ENCODE measurements at places on chromosomes 2 and 18.

- no peak for DNase-seq
These were observed 20.7 kb downstream of the SLC14A2 start for GRCh38 chr18:45635893-45636509.

GRCh38 chr18:48011926-48012465 lies 81.5 kb upstream of the SMAD2 start:
- DNase-seq, result no peak

DNA sequence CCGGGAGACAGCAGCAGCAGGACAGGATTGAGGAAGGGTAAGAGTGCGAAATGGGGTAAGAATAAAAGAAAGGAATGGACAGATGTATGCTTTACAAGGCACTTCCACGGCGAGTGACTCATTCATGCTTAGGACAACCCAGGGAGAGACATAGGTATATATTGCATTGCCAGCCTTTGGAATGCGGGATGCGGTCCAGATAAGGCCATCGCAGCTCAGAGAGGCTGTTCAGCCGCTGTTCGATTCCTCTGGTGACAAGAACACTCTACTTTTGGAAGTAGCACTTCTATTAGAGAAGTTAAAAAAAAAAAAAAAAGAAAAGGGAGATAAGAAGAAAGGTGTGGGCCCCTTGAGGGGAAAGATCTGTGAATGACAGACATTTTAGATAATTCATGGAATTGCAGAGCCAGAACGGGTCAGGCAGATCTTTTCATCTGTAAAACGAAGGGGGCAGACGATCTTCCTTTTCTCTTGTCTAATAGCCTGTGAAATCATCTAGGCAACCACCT lies 819 bp upstream of the NCOA1 start:
- DNase-seq, result no peak

GRCh38 chr2:240731178-240731545 lies 39.5 kb downstream of the AQP12A start:
- DNase-seq, result no peak

DNA sequence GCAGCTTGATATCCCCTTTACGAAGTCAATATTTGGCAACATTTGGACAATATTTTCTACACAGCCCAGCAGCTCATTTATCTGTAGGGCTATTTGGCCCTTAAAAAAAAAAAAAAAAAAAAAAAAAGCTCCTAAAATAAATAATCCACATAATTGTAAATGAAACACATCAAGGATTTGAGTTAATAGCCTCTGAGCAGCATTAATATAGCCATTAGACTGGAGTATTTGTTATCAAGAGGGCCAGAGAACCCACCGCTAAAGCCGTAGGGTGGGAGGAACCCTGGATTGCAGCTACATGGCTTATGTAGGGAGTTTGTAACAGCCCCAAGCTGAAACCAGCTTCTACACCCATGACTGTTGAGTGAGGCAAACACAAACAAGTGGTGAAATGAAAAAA lies 84.5 kb downstream of the RNF152 start:
- DNase-seq, result no peak

DNA sequence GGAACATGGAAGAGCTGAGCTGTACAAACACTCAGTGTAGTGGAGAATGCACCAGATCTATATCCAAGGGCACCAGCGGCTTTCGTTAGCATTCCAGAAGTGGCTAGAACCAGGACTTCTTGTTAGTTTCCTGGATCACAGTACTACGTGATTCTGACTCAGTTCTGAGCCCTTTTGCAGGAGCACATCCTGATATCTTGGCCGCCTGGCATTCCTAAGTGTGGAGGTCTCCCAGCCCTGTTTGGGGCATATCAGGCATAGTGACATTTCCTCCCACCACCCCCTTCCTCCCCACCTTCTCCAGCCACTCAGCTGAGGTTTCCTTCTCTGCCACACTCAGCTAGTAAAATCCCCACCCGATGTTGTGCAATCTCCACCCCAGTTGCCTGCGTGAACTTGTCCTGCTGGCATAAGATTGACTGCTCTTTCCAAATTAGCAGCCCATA lies 63.4 kb downstream of the BMP10 start:
- DNase-seq, result no peak

DNA sequence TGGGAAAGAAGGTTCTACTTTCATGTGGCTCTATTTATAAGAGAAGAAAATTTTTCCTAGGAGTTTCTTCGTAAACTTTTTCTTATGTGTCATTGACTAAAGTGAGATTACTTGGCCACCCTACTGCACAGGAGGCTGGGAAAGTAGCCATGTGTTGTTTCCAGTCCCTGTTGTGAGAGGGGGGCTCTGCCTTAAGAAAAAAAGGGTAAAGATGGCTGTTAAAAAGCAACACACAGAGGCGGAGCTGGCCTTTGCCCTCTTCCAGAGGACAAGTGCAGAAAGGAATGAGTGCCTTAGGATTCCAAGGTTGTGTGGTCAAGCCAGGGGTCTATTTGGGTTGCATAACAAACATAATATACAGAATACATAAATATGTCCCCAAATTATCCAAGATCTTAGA lies 230.0 kb upstream of the CXCR4 start:
- DNase-seq, result no peak

- DNase-seq, result no peak
These were observed 9.2 kb downstream of the CMPK2 start for GRCh38 chr2:6856548-6856920.

DNA sequence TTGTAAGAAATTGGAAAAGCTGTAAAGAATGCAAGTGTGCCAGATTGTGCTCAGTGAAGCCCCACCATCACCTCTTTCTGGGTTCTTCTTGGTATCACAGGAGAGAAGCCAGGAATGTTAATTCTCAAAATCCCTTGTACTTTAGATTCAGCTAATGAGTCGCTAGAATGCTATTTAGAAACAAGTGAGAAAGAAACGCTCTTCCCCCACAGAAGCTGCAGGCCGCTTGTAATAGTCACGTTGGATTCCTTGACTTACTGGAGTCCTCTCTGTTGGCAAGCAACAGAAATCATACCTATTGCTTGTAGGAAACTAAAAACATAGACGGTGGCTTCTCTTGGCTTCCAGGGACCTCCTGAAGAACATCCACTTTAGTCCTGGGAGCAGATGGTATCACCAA lies 375.6 kb upstream of the LRATD1 start:
- no peak for DNase-seq

- no peak for DNase-seq
These were observed 772.6 kb downstream of the TSN start for GRCh38 chr2:122528061-122528460.

DNA sequence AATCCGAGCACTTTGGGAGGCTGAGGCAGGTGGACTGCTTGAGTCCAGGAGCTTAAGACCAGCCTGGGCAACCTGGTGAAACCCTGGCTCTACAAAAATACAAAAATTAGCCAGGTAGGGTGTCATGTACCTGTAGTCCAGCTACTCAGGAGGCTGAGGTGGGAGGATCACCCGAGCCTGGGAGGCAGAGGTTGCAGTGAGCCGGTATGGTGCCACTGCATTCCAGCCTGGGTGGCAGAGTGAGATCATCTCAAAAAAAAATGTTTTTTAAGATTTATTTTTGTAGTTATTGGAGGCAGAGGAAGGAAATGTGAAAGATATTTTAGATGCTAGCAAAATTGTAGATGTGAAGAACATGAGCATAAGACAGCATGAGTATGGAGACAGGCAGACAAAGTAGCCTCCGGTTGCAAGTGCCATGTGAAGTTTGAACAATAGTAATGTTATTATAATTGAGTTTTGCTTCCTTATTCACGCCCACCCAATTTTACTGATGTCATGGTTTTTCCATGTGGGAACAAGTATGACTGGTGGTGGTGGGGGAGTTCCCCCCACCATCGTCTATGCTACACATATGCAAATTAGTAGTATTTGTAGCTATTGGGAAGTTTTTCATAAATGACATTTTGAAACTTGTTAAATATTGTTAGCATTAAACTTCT lies 18.0 kb downstream of the REL start:
- peak; percentile 45 for DNase-seq

GRCh38 chr18:9482790-9483189 lies 7.5 kb downstream of the RALBP1 start:
- DNase-seq, result no peak

- no peak for DNase-seq
These were observed 38.3 kb downstream of the MRPL33 start for GRCh38 chr2:27809761-27810241.

DNA sequence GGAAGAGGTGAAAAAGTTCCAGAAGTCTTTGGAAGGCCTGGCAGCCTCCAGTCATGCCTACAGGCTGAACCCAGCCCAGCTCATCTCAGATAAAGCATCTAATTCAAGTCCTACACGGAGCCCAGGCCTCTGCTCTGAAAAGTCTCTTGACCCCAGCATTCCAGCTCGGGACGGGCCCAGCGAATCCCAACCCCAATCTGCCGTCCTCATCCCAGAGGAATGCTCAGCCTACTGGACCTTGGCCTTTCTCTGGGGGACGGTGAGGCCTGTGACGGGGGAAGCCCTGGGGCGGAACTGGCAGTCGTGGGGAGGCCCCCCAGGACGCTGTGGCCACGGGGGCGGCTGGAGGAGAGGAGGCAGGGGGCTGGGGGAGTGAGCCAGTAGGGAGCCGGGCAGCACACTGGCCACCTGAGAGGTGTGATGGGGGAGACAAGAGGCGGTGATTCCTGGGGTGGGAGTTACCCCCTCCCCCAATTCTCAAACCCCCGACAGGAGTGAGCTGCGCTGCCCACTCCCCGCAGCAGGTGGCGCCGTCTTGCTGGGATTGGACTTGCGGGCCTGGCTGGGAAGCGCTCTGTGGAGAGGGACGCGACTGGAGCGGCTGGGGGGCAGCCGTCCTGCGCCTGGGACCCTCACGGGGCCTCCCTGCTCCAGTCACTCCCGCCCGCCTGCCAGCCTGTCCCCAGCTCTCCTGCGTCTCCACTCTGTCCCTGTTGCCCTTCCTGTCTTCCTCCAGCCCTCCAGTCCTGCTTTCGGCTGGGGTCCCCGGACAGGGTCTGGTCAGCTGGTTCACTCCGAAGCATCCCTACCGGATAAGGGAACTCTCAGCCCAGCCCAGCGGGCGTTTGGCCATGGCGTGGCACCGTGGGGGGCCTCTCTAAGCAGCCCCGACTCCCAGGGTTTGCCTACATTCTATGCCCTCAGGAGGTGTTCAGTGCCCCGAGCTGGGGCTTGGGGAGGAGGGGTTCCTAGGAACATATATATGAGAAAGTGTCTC lies 182.6 kb upstream of the HAAO start:
- peak; percentile 20 for DNase-seq

DNA sequence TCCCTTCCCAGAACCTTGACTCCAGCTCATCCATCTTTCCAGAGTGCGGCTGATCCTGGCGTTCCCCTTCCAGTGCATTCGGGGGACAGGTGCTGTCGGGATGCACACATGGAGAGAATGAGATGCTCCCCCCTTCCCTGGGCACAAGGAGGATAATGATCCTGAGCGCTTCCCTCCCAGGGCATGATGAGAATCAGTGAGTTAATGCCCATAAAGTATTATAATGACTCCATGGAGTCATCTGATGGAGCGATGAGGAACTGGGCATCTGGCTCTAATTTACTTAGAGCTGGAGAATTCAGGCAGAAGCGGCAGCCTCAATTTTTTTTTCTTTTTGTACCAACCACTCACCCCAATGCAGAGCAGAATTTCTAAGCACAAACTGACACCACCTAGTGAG lies 79.6 kb upstream of the SKOR2 start:
- no peak for DNase-seq

DNA sequence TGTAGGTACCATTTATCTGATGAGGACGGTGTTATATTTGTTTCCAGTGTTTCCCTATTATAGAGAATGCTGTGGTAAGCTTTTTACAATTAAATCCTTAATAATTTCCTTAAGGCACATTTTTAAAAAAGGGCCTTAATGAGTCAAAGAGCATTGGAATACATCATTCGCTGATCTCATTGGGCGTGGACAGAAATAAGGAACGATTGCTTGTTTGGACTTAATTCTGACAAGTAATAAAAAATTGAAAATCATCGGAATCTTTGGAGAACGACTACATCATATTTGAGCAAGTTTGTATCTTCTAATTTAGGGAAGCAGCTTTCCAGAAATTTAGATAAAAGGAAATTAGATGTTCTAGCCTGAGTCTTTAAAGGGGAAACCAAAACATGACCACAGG lies 11.3 kb downstream of the AGPS start:
- no peak for DNase-seq

DNA sequence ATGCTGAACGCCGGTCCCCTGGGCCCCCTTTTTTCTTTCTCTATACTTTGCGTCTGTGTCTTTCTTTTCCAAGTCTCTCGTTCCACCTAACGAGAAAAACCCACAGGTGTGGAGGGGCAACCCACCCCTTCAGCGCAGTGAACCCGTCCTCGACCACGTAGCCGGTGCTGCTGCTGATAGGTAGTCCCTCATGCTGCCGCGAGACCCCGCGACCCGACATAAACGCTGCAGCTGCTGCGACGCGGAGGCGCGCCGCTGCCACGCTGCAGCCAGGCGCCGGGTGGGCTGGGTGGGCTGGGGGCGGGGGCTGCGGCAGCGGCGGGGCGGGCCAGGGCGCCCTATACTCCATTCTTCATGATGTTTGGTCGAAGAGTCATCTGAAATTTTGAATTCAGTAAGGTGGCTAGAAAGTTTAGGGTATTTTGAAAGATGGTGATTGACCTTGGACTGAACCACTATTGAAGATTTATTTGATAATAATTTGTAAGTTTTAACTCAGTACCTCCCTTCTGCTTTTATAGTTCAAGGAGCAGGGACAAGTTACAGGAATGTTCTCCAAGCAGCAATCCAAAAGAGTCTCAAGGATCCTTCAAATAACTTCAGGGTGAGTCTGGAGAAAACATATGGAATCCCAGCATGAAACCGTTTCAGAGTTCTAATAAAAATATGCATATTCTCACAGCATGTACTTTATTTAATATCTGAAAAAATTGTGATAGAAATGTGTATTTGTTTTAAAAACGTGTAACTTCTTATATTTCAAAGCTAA lies 24.1 kb downstream of the CFLAR start:
- no peak for DNase-seq

DNA sequence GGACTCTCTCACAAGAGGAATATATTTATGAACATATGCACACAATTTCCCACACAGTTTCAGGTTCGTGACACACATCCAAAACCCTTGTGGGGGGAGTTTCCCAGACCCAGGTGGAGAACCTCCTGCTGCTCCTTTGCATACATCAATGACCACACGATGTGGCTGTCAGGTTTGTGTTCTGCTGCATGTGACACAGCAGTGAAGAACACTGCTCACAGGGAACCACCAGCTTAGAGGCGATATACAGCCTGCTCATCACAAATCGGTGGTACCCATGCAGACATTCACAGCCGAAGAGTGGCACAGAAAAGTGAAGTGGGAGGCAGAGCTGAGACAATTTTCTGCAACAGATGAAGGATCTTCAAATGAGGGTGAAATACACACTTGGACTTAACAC lies 175.6 kb upstream of the ZFP36L2 start:
- DNase-seq, result no peak

DNA sequence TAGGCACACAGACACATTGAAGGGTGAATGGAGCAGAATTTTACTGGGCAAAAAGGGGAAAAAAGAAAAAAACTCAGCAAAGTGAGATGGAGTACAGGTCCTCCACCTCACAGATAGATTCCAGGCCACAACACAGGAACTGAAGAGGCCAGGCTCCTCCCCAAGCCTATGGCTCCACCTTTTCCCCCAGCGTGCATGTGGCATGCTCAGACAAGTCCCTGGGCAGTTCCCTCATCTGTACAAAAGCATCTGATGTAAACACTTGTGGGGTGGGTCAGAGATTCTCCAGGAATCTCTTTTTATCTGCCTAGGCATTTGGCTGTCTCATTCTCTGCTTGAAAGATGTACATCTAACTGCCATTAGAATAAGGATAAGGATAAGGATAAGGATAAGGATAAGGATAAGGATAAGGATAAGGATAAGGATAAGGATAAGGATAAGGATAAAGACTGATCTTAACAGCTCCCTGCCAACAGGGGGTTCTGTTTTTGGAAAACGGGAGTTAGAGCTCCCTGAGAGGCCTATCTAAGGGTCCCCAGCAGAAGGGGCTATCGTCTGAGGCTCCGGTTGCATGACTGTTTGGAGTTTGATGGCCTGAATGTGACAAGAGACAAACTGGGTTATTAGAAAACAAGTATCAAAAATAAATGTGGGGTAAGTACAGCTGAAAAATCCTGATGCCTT lies 17.2 kb upstream of the ASXL3 start:
- no peak for DNase-seq

All from stimulated activated CD4-positive, alpha-beta T cell treated with anti-CD3 and anti-CD28 coated beads, TNF-alpha, amount 100 ng/mL, for 4 hours (primary cell).